T1000 (cell line): ENCODE measurements at places on chromosomes 3 and 15.
A peak's percentile ranks its signal among the peaks of the same experiment; 100 is the strongest.

GRCh38 chr3:8983591-8983990 lies 20.3 kb upstream of the RAD18 start:
- DNase-seq = no peak

DNA sequence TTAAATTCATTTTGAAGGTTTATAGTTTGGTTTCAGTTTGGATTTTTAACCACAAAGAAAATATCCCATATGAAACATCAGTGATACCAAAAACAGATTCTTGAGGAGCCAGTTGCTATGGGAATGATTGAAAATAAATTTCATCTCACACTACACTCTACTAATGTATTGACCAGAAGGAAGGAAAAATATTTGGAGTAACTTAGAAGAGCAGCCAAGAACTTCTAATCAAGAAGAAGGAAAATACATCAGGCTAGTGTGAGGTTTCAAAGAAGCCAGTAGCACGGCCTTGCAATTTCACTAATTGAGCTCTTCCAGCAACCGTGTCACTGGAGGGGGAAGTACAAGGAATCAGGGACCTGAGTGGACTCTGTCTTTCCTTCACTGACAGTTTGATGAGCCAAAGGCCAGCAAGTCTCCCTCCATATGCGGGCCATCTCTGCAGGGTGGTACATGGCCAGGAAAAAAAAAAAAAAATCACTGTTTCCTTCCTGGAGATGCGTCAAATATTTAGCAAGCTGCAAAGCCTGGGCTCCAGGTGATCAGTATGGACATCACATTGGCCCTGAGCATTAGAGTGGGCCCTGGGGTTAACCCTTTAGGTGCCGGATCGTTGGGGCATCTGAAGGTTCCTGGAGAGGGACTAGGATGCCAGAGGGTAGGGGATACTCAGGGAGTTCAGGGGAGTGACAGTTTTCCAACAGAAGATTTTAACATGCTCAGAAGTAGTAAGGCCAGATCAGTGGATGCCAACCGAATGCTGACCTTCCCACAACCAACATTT lies 37.1 kb downstream of the SLC12A8 start:
- no peak for DNase-seq

GRCh38 chr3:139774560-139775302 lies 97.0 kb upstream of the NMNAT3 start:
- DNase-seq = no peak

DNA sequence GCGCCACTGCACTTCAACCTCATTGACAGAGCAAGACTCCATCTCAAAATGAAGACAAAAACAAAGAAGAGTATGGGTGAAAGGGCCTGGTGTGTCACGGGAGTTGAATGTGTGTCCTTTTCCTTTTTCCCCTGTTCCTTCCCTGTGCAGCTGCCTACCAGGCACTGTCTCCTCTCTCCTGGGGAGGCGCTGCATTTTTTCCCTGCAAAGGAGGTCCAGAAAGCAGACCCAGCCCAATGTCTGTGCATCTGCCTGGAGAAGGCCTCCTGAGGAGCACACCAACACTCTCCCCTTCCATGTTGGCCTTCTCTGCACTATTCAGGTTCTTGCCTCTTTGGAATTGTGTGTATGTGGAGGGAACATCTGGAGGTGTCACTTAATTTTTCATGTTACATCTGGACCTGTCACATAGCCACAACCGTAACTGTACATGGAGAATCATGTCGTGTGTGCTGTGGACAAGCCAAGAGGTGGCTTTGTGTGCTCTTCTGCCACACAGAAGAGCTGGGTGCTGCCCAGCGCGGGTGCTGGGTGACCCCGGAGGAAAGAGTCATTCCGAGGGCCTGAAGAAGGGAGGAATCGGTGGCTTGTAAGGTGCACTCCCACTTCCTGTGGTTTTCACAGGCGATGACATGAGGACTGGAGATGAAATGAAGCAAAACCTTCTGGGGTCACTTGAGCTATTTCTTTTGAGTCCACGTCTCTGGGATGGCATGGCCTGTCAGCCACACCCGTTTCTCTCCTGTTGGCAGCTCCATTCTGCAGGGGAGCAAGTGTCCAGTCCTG lies 46.5 kb upstream of the CGNL1 start:
- no peak for DNase-seq

DNA sequence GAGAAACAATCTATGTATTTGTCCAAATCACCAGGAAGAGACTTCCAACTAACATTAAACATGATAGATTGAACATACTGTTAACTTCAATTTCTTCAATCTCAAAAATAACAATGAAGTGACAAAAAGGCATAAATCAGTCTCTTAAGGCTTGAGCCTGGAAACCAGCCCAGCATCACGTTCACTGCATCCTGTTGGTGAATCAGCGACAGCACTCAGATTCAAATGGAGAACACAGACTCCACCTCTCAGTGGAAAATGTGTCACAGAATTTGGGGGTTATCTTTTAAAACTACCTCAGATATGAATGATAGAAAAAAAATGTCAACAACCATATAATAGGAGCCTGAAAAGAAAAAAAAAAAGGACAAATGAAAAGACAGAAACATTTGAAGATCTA lies 212.0 kb downstream of the MINAR1 start:
- DNase-seq = no peak

DNA sequence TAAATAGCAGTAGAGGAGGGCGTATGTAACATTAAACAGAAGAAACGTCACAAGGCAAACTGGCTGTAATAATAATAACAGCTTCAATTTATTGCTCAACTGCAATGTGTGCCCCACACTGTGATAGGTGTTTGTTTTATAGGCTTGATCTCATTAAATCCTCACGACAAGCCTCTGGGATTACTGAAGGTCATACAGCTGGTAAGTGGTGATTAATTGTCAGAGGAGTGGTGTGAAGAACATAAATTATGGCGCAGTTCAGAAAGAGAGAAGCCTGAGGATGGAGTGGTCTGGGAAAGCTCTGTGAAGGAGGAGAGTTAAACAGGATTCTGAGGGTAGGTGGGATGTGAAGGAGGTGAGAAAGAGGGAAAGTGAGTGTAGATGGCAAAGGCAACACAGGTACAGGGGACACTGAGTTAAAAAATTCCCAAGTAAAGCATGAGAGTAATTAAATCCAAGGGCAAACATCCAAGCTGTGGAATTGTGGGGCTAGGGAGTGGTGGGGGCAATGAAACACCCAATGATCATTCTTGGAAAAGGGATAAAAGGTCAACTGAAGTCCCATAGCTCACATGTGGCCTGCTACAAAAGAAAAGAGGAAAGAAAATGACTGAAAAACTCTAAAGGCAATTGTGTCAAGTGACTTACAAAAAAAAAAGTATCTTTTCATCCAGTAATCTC lies 16.5 kb upstream of the GLCE start:
- DNase-seq = no peak

GRCh38 chr15:27339138-27339537 lies 368.2 kb downstream of the GABRG3 start:
- no peak for DNase-seq

GRCh38 chr3:152438706-152439105 lies 170.0 kb downstream of the MBNL1 start:
- no peak for DNase-seq

- no peak for DNase-seq
These were observed 157.9 kb downstream of the XXYLT1 start for GRCh38 chr3:195113048-195113447.

- no peak for DNase-seq
These were observed 815.9 kb downstream of the VGLL3 start for GRCh38 chr3:86175051-86175536.

- no peak for DNase-seq
These were observed 222.9 kb downstream of the TPRG1 start for GRCh38 chr3:189394599-189395121.

DNA sequence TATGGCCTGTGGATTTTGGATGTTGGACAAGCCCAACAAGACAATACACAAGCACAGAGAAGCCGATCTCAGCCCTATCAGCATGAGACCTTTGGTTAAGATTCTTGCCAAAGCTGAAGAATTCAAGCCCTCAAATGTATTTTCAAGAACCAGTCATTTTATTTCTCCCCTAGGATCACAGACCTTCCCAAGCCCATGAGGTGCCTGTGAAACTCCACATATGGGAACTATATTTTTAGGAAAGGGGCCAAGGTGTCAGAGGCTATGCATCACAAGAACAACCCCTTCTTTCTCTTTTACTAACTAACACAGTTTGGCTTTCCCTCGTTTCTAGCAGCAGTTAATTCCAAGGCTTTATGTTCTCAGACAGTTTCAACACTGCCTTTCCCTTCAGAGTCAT lies 364.5 kb downstream of the MAGI1 start:
- DNase-seq = no peak

DNA sequence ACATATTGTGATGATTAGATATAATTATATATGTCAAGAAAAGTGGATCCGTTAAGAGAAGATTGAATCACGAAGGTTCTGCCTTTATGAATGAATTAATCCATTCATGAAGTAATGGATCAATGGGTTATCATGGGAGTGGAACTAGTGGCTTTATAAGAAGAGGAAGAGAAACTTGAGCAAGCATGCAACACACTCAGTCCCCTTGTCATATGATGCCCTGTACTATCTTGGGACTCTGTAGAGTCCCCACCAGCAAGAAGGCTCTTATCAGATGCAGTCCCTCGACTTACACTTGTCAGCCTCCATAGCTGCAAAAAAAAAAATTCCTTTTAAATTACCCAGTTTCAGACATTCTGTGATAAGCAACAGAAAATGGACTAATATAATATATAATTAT lies 301.9 kb downstream of the RAP2B start:
- DNase-seq = no peak

DNA sequence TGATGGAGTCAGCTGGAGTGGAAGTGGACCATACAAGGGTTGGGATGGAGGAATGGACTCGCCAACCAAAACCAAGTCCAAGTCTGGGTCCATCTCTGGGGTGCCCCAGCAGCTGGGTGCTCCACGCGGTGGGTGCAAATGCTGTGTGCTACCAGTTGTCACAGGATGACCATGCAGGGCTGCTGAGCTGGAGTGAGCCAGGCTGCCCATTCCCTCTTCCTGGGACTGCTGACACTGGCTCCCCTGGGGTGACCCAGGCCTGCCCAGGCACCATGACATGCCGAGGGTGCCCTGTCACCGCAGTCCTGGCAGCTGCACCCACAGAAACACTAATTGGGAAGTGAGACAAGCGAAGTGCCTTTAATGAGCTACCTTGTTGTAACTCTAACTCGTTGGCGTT lies 140.2 kb downstream of the TPRA1 start:
- no peak for DNase-seq

GRCh38 chr3:40387895-40388254 lies 891 bp downstream of the ENTPD3 start:
- no peak for DNase-seq

DNA sequence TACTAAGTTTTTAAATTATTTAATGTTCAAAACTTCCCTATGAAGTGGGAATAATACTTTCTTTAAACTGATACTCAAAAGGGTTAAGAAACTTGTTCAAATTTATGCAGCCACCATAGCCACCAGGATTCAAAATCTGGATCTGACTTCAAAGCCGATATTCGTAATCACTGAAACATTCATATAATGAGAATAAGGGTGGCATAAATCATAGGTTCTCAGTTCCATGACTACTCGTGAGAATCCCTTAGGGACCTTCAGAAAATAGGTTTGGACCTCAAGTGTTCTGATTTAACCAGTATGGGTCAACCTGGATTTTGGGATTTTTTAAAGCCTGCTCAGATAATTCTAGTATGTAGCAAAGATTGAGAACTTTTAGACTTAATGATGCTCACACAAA lies 160.6 kb downstream of the RBMS3 start:
- DNase-seq = no peak

- peak; percentile 91 for DNase-seq
These were observed 6.1 kb upstream of the DUSP7 start for GRCh38 chr3:52062505-52062904.

DNA sequence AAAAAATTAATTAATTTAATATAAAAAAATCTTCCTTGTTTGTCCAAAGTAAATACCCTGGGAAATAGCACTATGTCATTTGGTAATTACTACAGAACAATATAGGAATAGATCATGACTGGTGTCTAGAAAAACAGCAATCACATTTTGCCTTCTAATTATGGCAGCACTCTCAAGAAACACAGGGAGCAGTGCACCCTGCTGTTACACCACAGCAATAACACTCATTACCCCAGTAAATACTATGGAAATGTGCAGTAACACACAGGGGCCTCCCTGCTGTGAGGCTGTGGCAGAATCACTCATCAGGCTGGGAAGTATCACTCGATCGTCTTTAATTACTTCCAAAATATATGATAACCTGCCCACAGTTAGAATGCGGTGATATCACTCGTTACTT lies 646.0 kb downstream of the TUSC7 start:
- DNase-seq = no peak

GRCh38 chr3:114823061-114823460 lies 324.0 kb downstream of the ZBTB20 start:
- no peak for DNase-seq

GRCh38 chr3:115832265-115832664 lies 209.0 kb downstream of the GAP43 start:
- DNase-seq = no peak

DNA sequence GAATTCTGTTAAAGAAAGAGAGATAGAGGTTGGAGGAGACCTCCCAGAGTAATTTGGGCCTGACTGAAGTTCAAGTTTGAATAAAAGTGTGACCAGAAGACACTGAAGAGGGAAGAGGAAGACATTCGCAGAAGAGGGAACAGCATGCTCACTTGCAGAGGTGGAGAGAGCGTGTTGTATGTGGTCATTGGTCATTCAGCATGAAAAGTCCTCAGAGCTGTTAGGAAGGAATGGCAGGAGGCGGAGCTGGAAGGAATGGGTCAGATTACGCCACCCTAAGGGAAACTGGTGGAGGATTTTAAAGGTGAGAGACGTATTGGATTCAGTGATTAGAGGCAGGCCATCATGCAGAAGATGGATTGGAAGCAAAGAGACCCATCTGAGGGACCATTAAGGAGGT lies 41.6 kb downstream of the IQCH start:
- DNase-seq = no peak

DNA sequence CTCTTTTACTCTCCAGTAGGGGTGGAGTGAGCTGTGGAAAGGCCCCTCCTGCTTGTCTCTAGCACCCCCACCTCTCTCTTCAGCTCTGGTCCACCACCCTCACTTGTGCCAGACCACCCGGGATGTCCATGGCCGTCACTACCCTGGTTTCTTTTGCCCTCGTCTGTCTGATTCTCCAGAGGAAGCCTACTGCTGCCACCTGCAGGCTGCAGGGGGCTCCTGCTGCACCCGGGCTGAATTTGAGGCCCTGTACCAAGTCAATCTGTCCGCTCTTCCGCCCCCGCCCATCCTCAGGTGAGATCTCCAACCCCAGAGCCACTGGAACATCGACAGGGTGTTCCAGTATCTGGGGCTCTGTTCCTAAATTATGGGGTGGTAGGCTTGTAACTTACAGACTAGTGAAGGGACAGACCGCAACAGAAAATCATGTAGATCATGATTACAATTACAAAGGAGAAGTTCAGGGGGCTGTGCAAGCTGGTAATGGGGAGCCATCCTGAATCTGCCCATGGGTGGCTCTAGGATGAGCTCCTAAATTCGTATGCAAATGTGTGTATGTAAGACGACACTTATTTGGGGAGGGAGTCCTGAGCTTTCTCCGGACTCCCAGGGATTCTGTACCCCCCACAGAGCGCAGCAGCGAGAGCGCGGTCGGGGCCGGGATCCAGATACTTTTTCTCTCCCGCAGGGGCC lies 683 bp upstream of the UNC45A start:
- DNase-seq = peak; percentile 58
